ENCODE measurements at places on chromosomes 5 and 9.

DNA sequence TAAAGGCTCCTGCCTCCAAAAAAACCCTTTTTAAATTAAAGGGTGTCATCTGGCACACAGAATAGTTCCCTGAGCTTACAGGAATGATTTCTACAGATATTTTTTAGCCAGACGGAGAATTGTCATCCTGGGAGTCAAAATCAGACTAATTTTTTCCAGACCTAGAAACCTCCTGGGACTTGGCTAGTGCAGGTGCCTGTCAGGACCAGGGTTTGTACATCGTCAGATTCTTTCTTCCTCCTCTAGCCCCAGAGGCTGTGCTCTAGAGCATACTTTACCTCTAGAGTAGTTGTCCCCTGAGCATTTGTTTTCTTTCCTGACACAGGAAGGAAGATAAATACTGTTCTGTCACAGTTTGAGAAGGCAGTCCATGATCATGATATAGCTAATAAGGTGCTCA lies 52.5 kb downstream of the RAB3C start:
- no peak for DNase-seq

- no peak for DNase-seq
Observed at GRCh38 chr9:31140316-31140715, 1244.1 kb upstream of the ACO1 start.

DNA sequence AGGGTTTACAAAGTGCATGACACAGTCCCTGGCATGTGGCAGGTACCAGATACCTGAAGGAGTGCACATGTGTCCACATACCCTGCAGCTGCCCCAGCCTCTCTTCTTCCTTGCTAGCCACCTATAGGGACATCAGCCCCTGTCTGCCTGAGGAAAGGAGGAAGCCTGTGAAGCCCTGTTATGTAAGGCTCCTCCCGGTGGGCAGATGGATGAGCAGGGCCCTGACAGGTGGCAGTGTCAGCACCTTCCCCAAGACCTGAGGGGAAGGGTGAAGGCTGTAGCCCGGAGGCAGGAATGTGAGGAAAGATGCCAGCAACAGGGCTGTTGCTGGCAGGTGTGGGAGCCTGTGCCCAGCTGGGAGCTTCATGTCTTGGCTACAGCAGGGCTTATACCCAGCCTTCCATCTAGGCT lies 21.7 kb downstream of the TCF7 start:
- DNase-seq, result no peak

GRCh38 chr5:173411791-173412555 lies 83.8 kb upstream of the STC2 start:
- DNase-seq, result no peak

GRCh38 chr5:136309932-136310598 lies 55.3 kb downstream of the TRPC7 start:
- no peak for DNase-seq

- no peak for DNase-seq
Observed at GRCh38 chr5:115962565-115963402, 509 bp downstream of the LVRN start.

- DNase-seq, result peak; percentile 87
Observed at GRCh38 chr5:170603578-170604565, 100.1 kb downstream of the KCNIP1 start.

DNA sequence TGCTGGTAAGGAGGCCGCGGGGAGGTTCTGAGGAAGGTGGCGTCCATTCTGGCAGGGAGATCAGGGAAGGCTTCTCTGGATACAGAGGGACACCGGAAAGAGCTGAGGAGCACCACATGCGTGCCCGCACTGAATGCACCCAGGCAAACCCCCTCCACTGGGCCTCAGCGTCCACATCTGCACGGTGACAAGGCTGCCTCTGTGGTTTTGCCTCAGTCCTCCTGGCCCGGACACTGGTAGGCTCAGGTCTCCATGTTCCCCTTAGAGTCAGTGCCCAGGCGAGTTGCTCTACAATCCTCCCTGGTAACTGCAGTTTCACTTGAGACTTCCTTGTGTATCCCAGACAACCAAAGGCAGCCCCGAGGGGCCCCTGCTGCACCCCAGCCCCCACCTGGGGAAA lies 173.3 kb downstream of the MELK start:
- DNase-seq, result no peak

GRCh38 chr9:118215549-118215948 lies 511.3 kb downstream of the TLR4 start:
- DNase-seq, result no peak

DNA sequence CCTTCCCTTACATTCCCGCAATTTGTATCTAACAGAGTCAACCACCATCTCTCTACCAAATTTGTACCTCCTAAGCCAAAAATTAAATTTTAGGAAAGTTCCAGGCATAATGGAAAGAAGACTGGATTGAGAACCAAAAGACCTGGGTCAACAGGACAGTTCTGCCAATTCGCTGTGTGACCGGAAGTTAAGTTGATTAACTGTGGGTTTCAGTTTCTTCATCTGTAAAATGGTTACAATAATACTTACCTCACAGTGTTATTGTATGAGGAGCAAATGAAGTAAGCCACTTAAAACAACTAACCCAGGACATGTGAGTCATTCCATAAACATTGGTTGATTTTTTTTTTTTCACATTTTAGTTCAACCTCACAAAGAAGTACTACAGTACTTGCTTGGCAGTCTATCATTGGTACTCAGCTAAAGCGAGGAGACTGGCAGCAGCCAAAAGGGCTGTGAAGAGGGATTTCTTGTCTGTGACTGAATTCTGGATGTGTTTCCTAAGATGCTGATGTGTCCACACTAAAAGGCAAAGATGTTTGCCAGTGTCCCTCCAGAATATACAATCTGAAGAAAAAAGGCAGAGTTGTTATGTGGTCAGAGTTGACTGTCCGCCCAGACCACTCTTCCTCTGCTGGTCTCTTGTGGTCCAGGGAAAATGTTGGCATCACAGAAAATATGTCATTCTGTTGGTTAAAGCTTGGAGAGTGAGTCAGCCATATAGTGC lies 198.6 kb downstream of the TLE1 start:
- no peak for DNase-seq

DNA sequence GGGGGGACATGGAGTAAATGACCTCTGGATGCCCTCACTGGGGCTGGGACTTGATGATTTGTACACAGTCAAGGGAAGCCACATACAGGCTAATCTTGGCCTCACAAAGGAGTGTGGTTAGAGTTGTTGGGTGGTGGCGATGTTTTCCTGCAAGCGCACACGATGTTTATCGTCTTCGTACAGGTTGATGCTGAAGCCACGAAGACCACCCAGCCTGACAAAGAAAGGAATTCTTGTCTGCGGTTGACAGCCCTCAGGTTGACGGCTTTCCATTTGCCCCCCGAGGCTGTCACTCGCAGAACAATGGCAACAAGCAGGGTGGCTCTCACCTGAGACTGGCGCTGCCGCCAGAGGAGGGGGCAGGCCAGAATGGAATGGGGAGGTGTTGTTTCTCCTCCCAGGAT lies 14.1 kb upstream of the XPA start:
- no peak for DNase-seq

- DNase-seq, result no peak
Observed at GRCh38 chr5:83555263-83555662, 83.7 kb downstream of the VCAN start.

- DNase-seq, result no peak
Observed at GRCh38 chr5:142263346-142263745, 61.5 kb downstream of the SPRY4 start.

- DNase-seq, result no peak
Observed at GRCh38 chr9:133944746-133945135, 47.4 kb downstream of the VAV2 start.

GRCh38 chr9:10946676-10947410 lies 334.0 kb upstream of the PTPRD start:
- DNase-seq, result no peak

DNA sequence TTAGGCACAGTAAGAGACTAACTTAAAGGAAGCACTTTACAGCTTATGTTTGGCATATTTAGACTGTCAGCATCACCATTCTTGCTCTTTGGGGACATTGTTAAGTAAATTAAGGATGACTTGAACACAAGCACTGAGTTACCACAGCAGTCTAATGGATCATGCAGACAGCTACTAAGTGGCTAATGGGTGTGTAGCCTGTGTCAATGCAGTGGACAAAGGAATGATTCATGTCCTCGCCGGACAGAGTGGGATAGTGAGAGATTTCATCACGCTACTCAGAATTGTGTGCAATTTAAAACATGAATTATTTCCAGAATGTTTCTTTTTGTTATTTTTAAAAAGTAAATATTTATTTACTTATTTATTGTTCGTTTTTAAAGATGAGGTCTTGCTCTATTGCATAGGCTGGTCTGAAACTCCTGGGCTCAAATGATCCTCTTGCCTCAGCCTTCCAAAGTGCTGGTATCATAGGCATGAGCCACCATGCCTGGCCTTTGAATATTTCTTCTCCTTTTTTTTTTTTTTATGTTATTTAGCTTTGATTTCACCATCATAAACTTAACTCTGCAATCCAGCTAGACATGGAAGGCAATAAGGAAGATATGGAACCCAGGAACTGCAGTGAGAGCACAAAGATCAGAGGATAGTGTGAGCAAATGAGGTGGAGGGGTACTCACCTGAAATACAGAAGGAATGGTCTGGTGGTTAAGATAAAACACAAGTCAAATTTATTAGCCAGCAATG lies 53.0 kb upstream of the KLF4 start:
- DNase-seq, result no peak

DNA sequence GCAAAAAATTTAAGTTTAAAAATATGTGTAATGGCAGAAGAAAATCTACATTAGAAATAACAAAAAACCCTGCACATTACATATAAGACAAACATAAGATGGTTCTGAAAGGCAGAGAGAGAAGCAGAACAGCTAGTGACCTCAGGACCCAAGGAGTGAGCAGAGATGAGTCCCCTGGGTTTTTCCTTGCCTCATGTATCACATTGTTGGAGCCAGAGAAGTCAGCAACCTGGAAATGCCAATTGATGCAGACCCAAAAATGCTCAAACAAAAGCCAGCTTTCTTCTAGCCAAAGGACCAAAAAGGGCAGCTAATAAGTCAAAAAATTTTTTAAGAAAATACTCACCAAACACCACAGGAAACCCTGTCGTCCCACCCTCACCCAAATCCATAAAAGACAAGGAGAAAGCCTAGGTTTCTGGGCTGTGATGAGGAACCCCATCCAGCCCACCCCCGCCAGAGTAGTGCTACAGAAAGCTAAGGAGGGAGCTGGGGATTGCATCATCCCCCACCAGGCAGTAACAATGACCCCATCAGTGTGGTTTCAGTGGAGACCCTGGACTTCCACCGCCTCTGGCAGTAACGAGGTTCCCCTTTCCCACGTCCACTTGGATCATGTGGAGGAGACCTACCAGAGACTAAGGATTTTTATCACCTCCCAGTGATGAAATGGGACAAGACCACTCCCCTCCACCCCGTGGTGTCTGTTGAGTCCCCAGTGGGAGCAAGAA lies 17.6 kb downstream of the DENND1A start:
- DNase-seq, result no peak

GRCh38 chr9:131677444-131678180 lies 62.3 kb downstream of the RAPGEF1 start:
- DNase-seq, result no peak

DNA sequence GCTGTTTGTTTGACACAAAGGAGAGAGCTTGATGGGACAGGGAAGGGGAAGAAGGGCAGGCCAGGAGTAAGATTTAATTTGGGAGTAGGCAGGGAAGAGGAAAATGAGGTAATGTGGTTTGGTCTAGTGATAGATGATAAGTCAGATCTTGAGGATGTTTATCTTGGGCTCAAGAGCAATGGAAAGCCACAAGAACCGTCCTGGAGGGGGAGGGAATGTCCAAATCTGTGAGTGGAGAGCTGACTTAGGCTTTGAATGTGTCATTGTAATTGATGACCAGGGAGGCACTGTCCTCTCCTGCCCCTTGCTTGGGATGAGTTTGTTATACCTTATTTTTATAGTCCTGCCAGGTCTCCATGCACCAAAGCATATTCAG lies 37.5 kb downstream of the MAMDC2 start:
- DNase-seq, result no peak

DNA sequence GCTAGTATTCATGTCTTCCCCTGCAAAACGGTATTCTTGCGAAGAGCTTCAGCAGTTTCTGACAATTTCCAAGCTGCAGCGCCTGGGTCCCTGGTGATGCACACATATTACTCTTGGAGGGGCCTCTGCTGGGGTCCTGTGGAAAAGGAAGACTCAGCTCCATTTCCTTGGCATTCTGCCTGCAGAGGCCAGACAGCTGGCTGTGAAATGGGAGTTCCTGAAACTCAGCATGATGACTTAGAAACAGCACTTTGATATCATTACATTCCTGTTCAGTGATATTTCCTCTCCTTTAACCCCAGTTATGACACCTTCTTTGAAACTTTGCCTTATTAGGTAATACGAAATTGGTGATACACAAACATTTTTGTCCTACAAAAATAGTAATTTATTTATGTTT lies 98.5 kb downstream of the APBA1 start:
- DNase-seq, result no peak

DNA sequence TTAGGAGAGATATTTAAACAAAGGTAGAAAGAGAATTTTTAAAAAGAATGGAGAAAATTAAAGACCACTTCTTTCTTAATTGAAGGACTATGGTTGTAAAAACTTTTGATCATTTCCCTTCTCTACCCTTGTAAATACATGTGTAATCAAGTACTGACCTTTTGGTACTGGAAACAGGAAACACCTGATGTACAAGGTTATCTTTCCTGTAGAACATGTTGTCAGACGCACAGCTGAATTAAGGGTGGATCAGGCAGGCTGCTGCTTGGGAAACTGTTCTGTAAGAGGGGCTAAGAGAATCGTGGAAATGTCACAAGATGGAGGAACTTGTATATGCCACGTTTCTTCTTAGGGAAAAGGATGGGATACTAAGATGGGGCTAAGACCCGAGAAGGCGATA lies 341.6 kb downstream of the ZNF608 start:
- no peak for DNase-seq

GRCh38 chr5:103918668-103919367 lies 356.2 kb upstream of the NUDT12 start:
- DNase-seq, result peak; percentile 55

DNA sequence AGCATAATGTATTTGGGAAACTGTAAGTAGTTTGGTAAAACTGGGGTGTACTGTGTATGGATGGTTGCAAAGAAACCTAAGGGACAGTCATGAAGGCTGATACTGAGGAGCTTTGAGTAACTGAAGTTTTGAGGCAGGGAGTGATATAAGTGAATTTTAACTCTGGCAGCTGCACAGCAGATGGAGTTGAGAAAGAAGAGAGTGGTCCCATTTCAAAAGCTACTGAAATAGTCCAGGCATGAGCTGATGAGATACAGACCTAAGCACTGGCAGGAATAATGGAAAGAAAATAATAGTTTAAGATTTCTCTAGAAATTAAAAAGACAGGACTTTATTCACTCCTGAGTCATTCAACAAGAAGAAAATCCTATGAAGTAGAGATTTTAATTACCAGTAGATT lies 232.0 kb downstream of the CHSY3 start:
- DNase-seq, result no peak

Data from HAP-1 (cell line).